ENCODE measurements at places on chromosomes 2 and 18.

GRCh38 chr2:62554440-62554839, 48.4 kb upstream of the TMEM17 start:
- DNase-seq: no peak

DNA sequence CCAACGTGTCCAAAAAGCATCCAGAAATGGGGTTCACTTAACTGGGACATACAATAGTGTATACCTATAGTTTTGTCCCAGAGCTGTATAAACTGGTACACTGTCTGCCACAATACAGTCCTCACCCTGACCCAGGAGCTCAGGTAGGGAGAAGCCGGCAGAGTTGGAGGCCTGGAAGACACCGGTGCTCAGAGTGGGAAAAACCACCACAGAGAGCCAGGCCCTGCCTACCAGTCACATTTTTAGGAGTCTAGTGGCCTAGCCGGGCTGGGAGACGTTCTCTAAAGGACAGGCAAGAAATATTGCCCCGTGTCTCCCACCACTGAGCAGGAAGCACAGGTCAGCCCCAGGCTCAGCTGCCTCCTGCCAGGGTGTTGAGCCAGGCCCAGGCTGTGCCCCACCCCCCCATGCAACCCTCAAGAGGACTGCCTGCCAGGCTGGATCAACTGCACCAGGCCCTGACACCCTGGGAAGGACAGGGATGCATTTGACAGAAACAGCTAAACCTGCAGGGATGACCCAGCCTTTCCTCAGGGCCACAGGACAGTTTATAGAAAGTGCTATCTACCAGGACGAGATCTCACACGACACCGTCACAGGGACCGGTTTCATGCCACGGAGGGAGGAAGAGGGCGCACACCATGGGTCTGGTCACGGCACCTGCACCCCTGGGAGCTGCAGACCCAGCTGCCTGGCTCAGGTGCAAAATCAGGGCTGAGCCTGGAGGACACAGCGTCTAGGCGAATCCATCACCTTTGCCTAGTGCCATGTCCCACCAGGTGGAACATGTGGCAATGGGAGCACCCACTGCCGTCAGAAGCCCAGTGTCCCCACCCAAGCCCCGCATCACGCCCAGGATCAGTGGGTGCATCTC, 89.9 kb downstream of the TMEM18 start:
- no peak for DNase-seq

DNA sequence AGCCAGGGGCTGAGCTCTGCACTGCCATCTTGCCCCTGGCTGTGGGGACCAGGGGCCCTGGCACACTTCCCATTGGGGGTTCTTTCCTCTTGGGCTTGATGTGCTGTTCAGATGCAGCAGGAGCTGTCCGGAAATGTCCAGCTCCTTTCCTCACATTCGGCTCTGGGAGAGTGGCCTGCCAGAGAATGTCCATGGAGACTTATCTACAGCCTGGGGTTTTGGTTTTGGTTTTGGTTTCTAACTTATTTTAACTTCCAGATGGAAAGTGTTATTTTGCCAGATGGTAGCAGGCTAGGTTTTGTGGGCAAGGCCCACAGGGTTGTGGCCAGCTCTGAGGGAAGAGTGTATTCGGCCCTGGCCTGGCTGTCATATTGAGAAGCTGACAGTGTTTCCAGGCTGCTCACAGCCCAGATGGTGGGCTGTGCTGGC, 177.3 kb downstream of the ANKRD30B start:
- no peak for DNase-seq

GRCh38 chr18:62996566-62996965, 281.2 kb downstream of the PHLPP1 start:
- DNase-seq: no peak

DNA sequence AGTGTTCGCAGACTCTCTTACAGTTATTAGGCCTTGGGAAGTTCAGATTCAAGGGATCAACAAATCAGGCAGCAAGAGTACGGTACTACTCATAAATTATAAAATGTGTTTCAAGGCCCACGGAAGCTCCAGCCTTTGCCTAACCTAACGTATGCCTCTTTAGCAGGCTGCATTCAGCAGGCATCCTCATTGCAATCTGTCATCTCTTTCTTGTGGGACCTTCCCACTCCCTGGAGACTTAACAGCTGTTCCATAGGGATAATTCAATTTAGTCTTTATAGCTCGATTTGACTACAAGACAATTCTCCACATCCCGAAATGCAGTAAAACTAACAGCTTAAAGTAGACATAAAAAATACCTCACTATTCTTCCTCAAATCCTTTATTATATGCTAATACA, 453.7 kb downstream of the CNTNAP5 start:
- no peak for DNase-seq

- no peak for DNase-seq
These were observed 62.2 kb downstream of the INPP4A start for GRCh38 chr2:98506881-98507280.

- DNase-seq: no peak
These were observed 1245.1 kb upstream of the LRRTM1 start for GRCh38 chr2:81549646-81550045.

GRCh38 chr2:26989156-26989555, 18.7 kb downstream of the MAPRE3 start:
- no peak for DNase-seq

- no peak for DNase-seq
These were observed 889.1 kb upstream of the GCFC2 start for GRCh38 chr2:76599732-76600368.

GRCh38 chr2:134246154-134246874, 7.6 kb upstream of the MGAT5 start:
- no peak for DNase-seq

GRCh38 chr2:191303140-191304005, 58.2 kb downstream of the MYO1B start:
- no peak for DNase-seq

DNA sequence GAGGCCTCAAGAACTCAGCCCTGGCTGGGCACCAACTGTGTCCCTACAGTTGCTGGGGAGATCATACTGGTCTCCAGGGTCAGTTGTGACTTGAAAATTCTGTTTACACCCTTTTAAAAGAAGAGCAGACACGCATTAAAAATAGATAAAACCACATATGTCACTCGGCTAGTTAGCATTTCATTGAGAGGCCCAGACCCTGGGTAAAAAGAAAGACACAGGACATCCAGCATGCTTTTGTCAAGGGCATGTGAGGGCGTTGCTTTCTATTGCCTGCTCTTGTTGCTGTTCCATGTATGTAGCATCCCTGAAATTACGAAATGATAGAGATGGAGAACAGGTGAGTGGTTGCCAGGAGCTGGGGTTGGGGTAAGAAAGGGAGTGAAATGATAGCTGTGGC, 94.3 kb downstream of the SEPTIN10 start:
- no peak for DNase-seq

GRCh38 chr2:108304975-108305374, 16.3 kb downstream of the SULT1C2 start:
- no peak for DNase-seq

GRCh38 chr2:44191739-44192138, 23.1 kb downstream of the PPM1B start:
- no peak for DNase-seq

- DNase-seq: no peak
These were observed 443.4 kb downstream of the NYAP2 start for GRCh38 chr2:225842939-225843338.

- peak; percentile 24 for DNase-seq
These were observed 80.0 kb upstream of the CHRNA1 start for GRCh38 chr2:174844295-174844708.

- DNase-seq: no peak
These were observed 14.0 kb downstream of the HRH4 start for GRCh38 chr18:24474406-24474805.

DNA sequence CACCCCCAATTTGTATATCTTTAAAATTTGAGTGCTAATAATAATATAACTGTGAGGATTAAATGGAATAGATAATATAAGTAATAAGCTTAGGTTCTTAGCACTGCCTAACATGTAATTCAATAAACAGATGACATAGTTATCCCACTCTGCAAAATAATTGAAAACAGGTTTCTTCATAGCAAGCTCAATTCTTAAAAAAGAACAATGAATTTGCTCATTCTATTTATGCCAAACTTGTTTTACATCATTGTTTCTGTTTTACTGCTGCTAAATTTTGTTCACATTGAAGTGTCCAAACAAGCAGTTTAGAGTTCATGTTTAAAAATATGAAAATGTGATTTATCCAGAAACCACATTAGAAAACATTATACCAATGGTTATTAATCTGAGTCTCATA, 217.0 kb downstream of the MBD5 start:
- DNase-seq: no peak

DNA sequence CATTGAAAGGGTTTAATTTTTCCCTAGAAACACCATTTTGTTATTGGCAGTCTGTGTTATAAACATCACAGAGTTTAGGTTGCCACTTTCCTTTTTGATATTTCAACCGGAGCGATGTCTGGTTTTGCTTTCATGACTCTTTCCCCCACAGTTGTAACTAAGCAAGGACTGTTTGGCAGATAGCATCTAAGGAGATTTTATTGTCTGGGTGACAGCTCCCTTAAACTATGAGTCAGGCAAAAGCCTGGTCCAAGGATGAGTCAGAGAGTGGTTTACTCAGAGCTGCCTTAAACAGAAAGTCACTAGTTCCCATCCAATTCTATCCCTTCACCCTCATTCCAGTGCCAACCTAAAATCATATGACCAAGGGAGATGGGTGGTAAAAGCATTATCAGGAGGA, 341.6 kb upstream of the VWC2L start:
- DNase-seq: no peak

- no peak for DNase-seq
These were observed 163.9 kb downstream of the DOK6 start for GRCh38 chr18:69564602-69565001.

DNA sequence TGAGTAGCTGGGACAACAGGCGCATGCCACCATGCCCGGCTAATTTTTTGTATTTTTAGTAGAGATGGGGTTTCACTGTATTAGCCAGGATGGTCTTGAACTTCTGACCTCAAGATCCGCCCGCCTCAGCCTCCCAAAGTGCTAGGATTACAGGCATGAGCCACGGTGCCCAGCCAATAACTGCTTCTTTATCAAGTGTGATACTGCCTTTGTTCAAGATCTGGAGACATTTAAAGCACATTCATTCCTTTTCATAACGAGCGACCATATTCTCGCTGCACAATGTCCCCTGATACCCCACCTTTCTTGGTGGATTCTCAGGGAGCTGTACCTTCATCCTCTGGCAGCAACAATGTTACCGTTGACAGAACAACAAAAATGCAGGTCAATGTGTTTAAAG, 75.4 kb downstream of the PIEZO2 start:
- DNase-seq: no peak

DNA sequence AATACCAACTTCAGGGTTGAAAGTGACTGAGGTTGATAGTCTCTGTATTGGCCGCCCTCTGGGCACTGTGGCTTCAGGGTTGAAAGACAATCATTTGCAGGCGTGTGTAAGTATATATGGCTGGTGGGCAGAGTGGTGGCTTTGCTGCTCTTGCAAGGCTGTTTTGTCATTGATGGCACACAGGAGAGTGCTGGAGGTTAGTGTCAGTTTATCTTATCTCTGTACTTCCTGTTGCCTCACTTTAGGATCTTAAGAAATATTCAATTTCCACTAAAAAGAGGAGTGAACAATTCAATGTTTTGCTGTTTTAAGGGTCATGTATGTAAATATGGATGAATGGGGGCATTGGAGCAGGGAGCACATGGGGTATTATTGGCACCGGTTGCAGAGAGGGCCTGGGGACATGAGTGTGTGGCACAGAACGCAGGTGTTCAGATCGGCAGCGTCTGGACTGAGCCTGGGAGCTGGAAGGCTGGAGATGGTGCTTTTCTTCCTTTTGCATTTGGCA, 51.5 kb downstream of the NCK2 start:
- peak; percentile 51 for DNase-seq

- DNase-seq: no peak
These were observed 66.9 kb downstream of the HPCAL1 start for GRCh38 chr2:10369269-10370255.

DNA sequence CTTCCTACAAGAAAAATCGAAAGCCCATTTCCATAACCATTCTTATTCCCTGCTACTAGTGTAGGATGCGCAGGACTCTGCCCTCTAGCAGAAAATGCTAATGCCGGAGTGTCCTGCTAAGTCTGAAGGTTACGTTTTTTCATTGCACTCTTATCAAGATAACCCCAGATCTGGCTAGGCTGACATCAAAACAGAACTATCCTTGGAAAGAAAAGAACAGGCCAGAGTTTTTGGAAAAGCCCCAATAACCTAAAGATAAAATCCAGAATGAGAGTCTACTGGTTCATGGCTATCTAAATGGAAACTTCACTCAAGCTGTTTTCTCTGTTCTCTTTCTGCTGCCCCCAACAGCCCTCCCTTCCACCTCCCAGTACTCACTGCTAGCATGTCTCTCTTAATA, 913 bp downstream of the RNF152 start:
- DNase-seq: no peak

DNA sequence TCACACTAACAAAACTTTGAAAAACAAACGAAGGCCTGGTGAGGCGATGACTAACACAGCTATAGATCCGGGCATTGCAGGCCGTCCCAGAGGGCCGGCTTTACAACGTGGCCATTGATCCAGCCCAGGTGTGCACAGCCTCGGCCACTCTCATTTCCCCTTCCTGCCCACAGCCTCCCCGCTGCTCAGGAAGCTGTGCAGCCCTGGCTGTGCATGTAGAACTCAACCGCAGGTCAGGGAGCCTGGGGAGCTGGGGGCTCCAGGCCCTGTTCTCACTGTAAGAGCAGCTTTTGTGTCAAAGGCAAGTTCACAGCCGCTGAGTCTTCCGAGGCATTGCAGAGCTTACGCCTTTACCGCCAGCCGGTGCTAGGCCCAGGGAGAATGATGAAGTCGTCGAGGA, 87.2 kb downstream of the LONRF2 start:
- DNase-seq: peak; percentile 44

GRCh38 chr18:24914171-24914525, 437.8 kb downstream of the ZNF521 start:
- DNase-seq: no peak

- DNase-seq: no peak
These were observed 11.1 kb upstream of the SCG2 start for GRCh38 chr2:223613017-223613950.

- DNase-seq: no peak
These were observed 58.5 kb upstream of the MSH6 start for GRCh38 chr2:47724221-47724981.

DNA sequence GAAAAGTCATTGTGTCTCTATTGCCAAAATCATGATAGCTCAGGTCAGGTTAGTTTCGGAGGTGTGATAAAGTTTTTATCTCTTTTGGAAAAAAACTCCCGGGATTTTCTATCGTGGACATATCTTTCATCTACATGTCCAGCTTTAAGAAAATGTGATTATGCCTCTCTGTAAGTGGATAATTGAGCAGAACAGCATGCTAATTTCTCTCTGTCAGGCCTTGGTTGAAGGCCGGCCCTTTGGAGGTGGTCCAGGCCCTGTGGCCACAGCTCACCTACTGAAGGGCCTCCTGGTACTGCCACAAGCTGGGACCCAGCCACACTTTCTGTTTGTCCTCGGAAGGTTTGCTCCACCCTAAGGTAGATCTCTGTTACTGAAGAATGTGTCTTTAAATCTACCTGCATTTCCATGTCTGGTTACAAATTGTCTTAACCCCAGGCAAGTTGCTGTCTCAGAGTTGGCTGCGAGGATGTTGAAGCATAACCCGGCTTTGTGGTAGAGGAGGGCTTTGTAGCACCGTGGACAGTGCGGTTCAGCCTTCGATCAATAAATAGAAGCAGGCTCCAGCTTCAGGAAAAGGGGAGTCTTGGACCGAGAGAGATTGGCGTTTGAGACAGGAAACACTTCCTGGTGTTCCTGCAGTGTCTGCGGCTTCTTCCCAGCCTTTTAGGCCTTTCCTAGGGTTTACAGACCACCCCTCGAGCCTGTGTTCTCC, 25.5 kb downstream of the TCF7L1 start:
- no peak for DNase-seq

GRCh38 chr18:51029694-51030536, at the start of gene SMAD4:
Gene SMAD4 (plus strand): TSS chr18:51030213. CDS start chr18:51047047, 16,834 bp downstream.
- peak; percentile 97 for DNase-seq

- no peak for DNase-seq
These were observed 17.5 kb upstream of the LIPG start for GRCh38 chr18:49544362-49544761.
